ENCODE measurements at places on chromosomes 12 and 14.

DNA sequence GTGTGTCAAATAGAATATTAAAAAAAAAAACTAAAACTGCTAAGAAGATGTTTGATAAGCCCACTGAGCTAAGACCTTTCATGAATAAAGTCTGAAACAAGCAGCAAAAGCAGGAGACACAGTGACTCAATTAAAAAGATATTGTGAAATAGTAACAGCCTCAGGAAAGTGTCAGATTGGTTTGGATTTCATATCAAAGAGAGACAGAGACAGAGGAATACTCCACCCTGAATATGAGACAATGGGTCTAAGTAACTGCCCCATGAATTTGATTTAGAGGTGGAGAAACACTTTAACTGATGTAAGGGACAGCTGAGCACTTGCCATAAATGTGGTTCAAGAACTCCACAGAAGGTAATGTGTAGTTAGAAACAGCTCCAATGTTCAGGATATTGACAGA lies 277.9 kb upstream of the FOXG1 start:
- peak; percentile 14 for DNase-seq

DNA sequence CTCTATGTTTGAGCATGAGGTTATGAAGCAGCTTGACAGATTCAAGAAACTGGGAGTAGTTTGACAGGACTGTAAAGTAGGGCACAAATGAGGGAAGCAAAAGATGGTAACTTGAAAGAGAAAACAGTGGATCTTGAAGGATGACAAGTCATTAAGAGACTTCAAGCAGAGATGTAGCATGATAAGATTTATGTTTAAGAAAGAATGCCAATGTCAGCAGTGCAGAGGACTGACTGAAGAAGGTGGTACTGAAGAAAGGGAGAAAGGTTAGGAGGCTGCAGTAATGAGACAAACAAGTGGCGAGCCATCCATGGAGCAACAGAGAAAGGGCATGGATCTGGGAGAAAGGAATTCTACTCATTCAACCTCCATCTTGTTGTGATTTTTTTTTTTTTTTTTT lies 120.2 kb upstream of the RAP1B start:
- DNase-seq, result no peak

DNA sequence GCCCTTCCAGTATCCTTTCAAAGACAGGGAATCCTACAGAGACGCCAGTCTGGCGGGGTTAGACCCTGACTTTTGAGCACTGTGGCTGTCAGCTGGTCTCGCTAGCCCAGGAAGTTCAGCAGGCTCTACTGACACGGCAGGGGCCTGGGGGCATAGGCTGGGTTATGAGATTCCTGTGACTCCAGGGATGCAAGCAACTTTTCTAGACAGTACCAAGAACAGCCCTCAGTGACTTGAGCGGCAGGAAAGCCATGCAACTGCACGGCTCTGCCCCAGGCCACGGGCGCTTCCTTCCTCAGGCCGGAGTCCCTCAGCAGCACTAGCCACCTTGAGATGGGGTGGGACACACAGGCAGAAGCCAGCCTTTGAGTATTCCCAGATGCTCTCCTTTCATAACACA lies 5.1 kb upstream of the SIVA1 start:
- DNase-seq, result no peak

- peak; percentile 100 for DNase-seq
These were observed 27.1 kb upstream of the CDK17 start for GRCh38 chr12:96427269-96427729.

- peak; percentile 74 for DNase-seq
These were observed 219.3 kb downstream of the TRHDE start for GRCh38 chr12:72491426-72491825.

GRCh38 chr12:25775968-25776367 lies 182.5 kb upstream of the RASSF8 start:
- no peak for DNase-seq

- no peak for DNase-seq
These were observed 3.5 kb downstream of the CDKN1B start for GRCh38 chr12:12720672-12721161.

DNA sequence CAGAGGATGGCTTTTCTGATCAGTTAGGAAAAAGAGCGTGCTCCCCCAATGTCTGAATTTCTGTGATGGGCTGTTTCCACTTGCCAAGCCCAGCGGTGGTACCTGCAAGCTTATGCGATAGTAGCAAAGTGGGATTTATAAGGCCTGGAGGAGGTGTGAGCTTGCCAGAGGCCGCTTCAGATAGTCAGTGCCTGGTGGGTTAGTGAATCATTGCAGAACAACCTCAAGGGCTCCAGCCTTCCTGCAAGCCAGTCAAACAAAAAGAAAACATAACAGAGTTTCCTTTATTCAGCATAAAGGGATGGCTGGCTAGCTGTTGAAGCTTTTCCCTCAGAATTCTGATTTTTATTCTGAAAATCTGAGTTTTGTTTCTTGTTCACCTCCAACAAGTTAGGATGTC lies 7.6 kb upstream of the BMP4 start:
- DNase-seq, result peak; percentile 50

DNA sequence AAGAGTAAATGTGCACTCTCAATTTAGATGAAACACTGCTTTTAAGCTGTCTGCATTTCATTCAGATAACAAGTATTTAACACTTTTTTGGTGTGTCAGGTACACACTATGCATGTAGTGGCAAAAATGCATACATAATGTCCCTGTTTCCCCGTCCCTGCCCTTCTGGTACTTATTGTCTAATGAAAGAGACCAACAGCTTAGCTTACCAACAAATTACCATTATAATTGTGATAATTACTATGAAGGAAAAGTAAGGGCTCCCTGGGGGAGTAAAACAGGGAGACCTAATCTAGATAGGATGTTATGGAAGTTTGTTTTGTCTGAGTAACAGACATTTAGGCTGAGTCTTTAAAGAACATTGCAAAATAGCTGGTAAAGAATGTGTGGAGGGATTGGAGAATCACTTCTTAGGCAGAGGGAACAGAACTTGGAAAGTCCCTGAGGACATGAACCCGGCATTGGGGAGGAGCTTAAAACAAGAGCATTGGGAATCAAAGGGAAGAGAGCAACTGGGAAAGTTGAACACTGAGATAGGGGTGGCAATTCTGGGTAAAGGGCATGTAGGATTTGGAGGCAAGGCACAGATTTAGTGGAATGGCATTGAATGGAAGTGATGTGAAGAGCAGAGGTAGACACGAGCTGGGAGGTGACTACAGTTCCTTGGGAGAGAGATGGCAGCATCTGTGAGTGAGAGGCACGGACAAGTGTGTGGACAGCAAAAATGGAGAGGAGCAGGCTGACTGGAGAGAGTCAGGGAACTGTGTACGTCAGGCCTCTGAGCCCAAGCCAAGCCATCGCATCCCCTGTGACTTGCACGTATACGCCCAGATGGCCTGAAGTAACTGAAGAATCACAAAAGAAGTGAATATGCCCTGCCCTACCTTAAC lies 181.6 kb downstream of the GRIP1 start:
- no peak for DNase-seq

DNA sequence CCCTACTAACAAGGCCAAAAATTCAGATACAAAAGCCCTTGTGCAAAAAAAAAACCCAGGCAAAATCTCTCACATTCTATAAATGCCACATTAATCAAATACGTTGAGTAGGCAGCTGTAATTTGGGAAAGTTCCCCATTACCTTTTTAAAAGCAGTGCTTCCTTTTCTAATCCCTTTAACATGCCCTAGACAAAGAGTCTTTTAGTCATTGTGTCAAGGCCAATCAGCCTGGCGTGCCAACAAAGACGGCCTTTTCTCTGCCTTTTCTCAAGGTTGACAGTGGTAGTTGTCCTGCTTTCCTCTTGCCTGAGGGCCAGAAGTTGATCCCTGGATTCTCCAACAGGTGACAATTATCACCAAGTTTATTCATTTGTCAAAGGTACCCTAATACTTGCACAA lies 62.5 kb upstream of the METAP2 start:
- no peak for DNase-seq

GRCh38 chr12:27309293-27309994 lies 23.2 kb upstream of the BMAL2 start:
- DNase-seq, result no peak

- DNase-seq, result no peak
These were observed 205.2 kb upstream of the TMEM260 start for GRCh38 chr14:56374421-56374820.

DNA sequence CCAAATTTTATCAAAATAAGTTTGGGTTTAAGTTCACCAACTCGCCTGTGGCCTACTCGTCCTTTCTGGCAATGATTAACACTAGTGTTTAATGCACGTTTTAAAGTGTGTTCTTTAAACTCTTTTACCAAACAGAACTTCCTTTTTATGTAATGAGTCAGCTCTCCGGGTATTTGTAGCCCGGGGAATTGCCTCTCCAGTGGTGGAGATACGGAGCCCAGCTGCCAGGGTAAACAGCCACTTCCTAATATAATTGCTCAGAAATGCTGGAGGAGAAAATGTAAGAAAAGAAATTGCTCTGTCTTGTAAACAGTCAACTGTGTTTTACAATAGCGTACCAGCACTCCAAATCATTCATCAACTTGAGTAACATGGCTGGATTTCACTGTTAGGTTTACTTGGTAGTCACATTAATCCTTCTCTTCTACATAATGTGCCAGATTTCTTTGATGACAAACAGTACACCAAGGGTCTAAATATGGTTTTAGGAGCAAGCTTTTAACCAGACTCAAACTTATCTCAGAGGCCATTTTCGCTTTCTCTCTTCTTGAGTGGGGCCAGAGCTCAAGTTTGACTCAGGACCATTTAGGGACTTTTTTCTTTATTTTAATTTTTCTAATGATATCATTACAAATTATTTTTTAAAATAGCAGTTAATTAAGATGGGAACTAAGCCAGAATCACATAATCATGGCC lies 101.2 kb upstream of the SLC38A2 start:
- DNase-seq, result peak; percentile 96

DNA sequence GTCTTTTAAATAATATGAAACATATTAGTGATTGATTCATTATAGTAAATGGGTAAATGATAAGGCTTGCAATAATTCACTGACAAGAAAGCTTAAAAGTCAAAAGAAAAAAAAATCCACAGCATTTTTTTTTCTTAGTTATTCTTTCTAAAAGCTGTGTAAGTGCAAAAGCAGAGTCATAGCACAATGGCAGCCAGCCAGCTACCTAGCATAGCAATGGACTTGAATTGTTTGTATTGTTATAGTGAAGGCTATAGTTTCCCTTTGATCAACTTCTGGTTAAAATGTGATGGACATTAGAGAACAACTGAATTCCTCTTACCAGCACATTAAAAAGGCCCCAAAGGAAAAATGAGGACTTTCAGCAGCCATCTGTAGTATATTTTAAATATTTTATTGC lies 232.1 kb downstream of the NAV3 start:
- peak; percentile 90 for DNase-seq

DNA sequence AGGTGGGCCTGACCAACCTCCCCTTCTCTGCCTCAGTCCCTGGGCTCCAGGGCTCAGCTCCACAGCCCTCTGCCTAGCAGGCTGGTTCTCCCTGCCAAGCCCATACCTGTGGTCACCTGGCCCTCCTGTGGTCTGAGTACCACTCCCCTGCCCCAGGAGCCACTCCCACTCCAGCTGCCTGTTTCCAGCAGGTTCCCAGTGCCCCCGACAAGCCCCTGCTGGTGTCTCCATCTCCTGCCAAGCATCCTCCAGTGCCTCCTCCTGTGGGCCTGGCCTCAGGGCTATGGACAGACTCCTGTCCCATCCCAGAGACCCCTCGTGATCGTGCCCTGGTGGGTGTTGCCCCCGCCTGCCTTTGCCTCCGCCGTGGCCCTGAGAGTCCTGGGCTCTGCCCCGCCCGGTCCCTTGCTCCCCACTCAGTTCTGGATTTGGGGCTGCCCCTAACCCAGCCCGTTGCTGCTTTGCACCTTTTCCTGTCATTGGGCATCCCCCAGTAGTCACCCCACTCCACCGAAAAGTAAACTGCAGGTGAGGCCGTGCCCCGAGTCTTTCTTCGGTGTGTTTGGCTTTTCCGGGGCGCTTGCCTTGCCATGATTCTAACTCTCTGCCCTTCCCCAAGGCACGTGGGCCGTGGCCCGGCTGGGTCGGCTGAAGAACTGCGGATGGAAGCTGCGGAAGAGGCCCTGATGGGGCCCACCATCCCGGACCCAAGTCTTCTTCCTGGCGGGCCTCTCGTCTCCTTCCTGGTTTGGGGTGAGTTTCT lies 9.8 kb downstream of the MEG3 start:
- DNase-seq, result no peak

DNA sequence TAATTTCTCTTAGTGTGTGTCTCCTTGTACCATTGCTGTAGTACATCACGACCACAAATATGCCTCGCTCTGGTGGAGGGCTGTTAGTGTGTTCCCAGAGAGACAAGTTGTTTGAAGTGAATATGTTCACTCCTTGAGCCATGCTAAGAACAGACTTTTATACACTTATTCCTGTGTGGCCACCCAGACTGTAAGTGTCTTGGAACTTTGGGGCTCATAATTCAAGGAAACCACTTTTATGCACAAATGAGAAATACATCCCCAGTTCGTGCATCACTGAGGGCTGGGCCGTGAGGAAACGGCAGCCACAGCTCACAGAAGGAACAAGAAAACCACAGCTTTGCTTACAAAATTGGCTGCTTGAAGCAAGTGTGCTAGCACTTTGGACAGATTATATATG lies 362.2 kb upstream of the DDHD1 start:
- DNase-seq, result peak; percentile 40

DNA sequence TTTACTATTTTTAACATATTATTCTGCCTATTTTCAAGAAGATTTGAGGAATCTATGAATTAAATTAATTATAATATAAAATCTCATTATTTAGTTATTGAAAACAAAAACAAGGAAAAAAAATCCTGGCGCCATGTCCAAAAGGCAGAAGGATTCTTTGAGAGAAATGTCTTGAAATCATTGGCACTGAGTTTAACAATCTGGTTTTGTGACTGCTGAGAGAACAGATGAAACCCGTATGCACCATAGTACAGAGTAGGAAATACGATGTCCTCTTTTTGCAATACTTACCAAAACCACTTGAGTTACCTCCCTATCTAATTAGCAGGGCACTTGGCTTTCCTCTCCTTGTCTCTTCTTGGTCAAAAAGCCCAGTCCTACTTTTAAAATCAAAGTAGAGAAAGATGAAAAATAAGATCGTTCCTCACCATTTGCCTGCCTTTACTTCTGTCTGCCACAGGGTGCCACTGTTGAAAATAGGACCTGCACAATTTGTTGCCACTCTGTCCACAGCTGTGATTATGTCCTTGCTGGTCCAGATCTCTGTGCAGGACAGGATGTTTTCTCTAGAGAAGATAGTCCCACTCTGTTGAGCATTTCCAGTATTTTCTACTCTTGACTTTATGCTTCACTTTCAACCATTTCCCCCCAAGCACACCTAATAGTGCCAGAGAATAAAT lies 179.7 kb downstream of the PDZRN4 start:
- peak; percentile 8 for DNase-seq

All from iris pigment epithelial cell (primary cell).